ENCODE measurements at places on chromosomes 11 and 22. TPM values are rescaled to one million over a fixed set of nuclear protein-coding genes. Genes with fewer than 3 reads are reported as not detected.
A peak's percentile ranks its signal among the peaks of the same experiment; 100 is the strongest.

DNA sequence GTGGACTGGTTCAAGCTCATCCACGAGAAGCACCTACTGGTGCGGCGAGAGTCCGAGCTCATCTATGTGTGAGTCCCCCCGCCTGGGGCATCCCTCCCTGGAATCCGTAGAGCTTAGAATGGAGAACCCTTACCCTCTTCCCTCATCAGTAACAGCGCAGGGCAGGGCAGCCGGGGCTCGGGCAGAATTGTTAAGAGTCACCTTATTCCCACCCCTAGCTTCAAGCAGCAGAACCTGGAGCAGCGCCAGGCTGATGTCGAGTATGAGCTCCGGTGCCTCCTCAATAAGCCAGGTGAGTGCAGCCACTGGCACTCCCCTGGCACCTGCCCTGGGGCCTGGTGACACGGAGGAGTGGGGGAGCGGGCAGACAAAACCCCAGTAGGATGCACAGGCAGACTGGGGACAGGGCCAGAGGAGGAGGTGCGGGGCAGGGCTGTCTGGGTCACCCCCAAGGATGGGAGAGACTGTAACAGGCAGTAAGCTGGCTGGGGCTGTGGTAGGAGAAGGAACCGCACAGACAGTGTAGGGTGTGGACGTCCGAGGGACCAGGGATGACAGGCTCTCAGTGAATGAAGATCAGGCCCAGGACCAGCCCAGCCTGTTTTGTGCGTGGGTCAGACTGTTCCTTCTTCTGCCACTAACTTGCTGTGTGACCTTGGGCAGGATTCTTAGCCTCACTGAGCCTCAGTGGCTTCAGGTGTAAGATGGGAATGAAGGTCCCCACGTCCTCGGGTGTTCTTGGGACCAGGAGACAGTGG, 20.4 kb downstream of the C22orf23 start:
- H3K27me3 ChIP-seq = peaks cover 47% of the 10 kb centered on the region
- peaks cover 29% of the 10 kb centered on the region for H3K36me3 ChIP-seq
- H3K4me3 ChIP-seq = no peak overlapping the region
- no peak for DNase-seq

- H3K4me3 ChIP-seq = no peak overlapping the region
- H3K4me1 ChIP-seq = no peaks in the 10 kb centered on the region
- H3K36me3 ChIP-seq = no peaks in the 10 kb centered on the region
- peak; percentile 87 for DNase-seq
- H3K27me3 ChIP-seq = no peaks in the 10 kb centered on the region
- H3K27ac ChIP-seq = no peak overlapping the region
These were observed 1.9 kb downstream of the PIWIL3 start for GRCh38 chr22:24772493-24773220.

Gene MOV10L1
- 0.31 TPM for total RNA-seq

- peaks cover 35% of the 10 kb centered on the region for H3K27me3 ChIP-seq
- DNase-seq = no peak
- no peak overlapping the region for H3K27ac ChIP-seq
- H3K4me3 ChIP-seq = no peak overlapping the region
- no peaks in the 10 kb centered on the region for H3K36me3 ChIP-seq
These were observed 127.1 kb downstream of the SNX19 start for GRCh38 chr11:130789056-130789640.

- H3K36me3 ChIP-seq = no peaks in the 10 kb centered on the region
- no peak overlapping the region for H3K27ac ChIP-seq
- no peaks in the 10 kb centered on the region for H3K27me3 ChIP-seq
- H3K4me1 ChIP-seq = no peaks in the 10 kb centered on the region
- no peak overlapping the region for H3K4me3 ChIP-seq
These were observed 60.9 kb upstream of the EIF3D start for GRCh38 chr22:36589856-36590255.

DNA sequence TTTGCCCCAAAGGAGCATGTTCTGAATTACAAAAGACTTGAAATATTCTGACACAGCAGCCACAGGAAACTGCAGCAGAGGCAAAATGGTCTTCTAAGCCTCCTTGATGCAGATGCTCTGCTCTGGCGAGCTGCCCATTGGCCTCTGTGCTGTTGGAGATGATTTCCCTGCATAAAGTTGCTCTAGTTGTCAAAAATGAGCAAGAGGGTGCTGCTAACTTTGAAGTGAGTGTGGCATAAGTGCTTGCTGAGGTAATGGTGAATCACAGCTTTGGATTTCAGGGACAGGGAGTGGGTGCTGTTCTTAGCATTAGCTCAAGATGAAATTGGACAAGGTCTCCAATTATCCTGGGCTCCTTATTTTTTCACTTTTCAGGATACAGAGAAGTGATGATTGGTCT, 435.4 kb downstream of the TMEM135 start:
- no peak for DNase-seq
- H3K27me3 ChIP-seq = no peaks in the 10 kb centered on the region
- H3K27ac ChIP-seq = no peak overlapping the region
- H3K36me3 ChIP-seq = no peaks in the 10 kb centered on the region
- H3K4me3 ChIP-seq = no peak overlapping the region

Gene APOL4
- total RNA-seq = not detected

- H3K27ac ChIP-seq = no peak overlapping the region
- no peaks in the 10 kb centered on the region for H3K4me1 ChIP-seq
- DNase-seq = no peak
- no peak overlapping the region for H3K4me3 ChIP-seq
These were observed 24.4 kb upstream of the SMIM35 start for GRCh38 chr11:118111019-118111743.

Gene POU2F3
- not detected for total RNA-seq

Gene P2RX6
- 0.47 TPM for total RNA-seq

GRCh38 chr11:134406264-134407185, 5.5 kb downstream of the B3GAT1 start:
- H3K36me3 ChIP-seq = no peaks in the 10 kb centered on the region
- H3K27me3 ChIP-seq = peaks cover 15% of the 10 kb centered on the region
- no peak overlapping the region for H3K27ac ChIP-seq
- no peak for DNase-seq
- H3K4me1 ChIP-seq = no peaks in the 10 kb centered on the region

Gene CCDC73
- total RNA-seq = not detected

- no peak for DNase-seq
- H3K27ac ChIP-seq = no peak overlapping the region
- H3K4me1 ChIP-seq = no peaks in the 10 kb centered on the region
These were observed 15.9 kb upstream of the MAPK8IP1 start for GRCh38 chr11:45869551-45869950.

DNA sequence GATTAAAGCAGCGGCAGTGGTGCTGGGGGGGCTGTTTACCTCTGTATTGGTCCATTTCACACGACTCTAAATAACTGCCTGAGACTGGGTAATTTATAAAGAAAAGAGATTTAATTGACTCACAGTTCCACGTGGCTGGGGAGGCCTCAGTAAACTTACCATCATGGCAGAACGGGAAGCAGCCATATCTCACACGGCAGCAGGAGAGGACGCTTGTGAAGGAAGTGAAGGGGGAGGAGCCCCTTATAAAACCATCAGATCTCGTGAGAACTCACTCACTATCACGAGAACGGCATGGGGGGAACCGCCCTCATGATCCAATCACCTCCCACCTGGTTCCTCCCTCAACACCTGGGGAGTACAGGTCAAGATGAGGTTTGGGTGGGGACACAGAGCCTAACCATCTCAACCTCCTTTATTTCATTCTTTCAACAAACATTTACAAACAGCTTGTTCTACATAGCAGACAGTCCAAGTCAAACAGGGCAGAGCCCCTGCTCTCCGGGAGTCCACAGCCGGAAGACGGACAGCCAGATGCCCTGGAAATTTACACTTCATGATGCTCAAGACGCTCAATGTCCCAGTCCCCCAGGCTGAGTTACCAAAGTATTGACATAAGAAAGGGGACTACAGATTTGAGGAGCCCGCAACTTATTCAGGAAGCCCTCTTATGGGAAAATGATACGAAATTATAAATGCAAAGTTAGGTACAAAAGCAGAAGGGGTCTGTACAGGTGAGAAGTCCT, 26.3 kb upstream of the HMGXB4 start:
- peak; percentile 60 for DNase-seq
- peaks cover 16% of the 10 kb centered on the region for H3K27me3 ChIP-seq
- H3K4me3 ChIP-seq = no peak overlapping the region
- no peaks in the 10 kb centered on the region for H3K36me3 ChIP-seq
- H3K27ac ChIP-seq = no peak overlapping the region
- H3K4me1 ChIP-seq = no peaks in the 10 kb centered on the region

Gene GGTLC2
- not detected for total RNA-seq

- peaks cover 74% of the 10 kb centered on the region for H3K36me3 ChIP-seq
- no peaks in the 10 kb centered on the region for H3K4me1 ChIP-seq
- DNase-seq = no peak
- no peak overlapping the region for H3K4me3 ChIP-seq
- no peak overlapping the region for H3K27ac ChIP-seq
- H3K27me3 ChIP-seq = no peaks in the 10 kb centered on the region
These were observed 31.8 kb upstream of the HSPA8 start for GRCh38 chr11:123093739-123094138.

DNA sequence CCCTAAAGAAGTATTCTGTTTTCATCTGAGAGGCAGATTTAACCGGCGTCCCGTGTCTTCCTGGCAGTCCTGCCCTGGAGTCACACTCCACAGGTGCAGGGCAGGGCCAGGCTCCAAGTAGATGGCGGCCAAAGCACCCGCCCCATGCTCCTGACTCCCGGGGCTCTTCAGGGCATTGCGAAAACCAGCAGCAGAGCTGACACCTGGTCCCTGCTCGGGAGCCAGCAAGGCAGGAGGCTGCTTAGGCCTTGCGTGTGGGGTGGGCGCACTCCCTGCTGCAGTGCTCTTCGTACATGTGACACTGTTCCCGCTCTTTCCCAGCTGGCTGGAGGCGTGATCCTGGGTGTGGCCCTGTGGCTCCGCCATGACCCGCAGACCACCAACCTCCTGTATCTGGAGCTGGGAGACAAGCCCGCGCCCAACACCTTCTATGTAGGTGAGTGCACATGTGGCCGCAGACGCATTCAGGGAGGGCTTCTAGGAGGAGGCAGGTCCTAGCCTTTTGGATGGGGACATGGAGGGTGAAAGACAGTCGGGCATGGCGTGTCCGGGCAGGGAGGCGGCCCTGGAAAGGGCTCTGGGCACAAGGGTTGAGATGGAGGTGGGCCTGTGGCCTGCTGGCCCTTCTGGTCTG, 10.3 kb upstream of the TSSC4 start:
- no peak for DNase-seq
- H3K4me3 ChIP-seq = no peak overlapping the region
- no peaks in the 10 kb centered on the region for H3K27me3 ChIP-seq

Gene CCDC89
- total RNA-seq = not detected

Gene LDLRAD3
- 19.2 TPM for total RNA-seq

DNA sequence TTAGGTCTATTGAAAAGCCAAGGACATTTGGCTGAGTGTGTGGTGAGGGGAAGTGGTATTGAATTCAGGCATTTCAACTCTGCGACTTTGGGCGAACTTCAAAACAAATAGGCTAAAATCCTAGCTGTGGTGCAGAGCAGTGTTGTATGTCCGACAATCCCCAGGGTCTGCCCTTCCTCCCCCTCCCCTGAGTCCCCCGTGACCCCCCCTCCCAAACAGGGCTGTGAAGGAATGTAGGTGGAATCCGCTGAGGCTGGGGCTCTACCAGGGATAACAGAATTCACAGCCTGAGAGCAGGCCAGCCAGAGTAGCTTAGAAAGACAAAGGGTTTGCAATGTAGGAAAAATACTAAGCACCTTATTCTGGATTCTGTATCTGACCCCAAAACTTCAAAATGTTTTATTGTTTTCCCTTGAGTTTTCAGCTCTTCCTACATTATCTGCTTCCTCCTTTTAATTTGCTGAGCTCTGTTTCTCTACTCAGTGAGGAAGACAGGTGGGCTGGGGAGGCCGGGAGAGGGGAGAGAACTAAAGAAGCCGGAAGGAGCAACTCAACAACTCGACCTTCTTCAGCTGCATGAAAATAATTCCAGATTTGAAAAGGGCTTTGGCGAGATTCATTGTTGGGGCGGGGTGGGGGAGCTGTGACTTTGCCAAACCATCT, 315.2 kb downstream of the BLID start:
- no peaks in the 10 kb centered on the region for H3K36me3 ChIP-seq
- H3K4me3 ChIP-seq = peak overlapping the region; percentile 39
- peak overlapping the region; percentile 94 for H3K27ac ChIP-seq

Gene TMEM86A
- total RNA-seq = 7.8 TPM
